ENCODE measurements at places on chromosomes 7 and 10.

DNA sequence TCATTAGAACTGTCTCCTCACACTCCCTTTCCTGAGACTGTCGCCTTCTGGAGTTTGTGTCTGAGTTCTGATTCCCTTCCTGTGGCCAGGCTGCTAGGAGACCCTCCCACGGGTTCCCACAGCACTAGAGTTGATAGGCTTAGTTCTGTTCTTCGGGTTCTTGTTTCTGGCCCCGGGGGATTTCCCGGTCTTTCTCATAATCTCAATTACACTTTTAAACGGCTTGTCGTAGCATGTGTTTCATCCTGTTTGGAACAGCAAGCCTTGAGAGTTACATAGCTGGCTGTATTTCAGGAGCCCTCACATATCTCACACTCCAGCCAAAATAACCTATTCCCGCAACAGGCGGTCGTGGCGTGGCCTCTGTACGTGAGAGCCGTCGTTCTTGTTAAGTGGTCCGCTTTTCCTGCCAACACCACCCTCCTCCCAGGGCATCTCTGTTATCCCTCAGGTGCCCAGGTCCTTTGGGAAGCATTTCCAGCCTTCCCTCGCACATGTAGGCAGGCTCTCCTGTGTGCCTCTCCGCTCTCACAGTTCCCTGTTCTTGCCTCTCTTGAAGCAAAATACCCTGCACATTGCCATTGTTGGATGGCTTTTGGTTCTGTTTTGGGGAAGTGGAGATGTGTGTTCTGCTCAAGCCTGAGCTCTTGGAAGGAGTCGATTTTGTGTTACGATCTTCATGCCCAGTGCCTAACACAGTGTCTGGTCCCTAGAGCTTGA is 46.0 kb downstream of the CDC123 start:
- peak; percentile 19 for DNase-seq

DNA sequence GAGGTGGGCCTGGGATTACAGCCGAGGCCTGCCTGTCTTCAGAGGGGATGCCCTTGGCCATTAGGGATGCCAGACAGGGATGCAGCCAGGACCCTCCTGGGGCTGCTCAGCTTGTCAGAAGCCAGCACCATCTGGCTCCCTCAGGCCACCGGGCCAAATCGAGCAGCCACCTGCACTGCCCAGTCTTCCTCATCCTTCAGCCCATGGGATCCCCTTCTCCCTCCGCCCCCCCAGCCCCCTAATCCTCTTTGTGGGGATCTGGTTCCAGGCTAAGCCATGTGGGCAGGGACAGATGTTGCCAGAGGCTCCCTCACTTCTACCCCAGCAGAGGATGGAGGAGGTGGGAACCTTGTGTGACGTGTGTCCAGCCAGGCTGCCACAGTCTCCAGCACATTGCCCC is 137.4 kb upstream of the PPIF start:
- DNase-seq = no peak

DNA sequence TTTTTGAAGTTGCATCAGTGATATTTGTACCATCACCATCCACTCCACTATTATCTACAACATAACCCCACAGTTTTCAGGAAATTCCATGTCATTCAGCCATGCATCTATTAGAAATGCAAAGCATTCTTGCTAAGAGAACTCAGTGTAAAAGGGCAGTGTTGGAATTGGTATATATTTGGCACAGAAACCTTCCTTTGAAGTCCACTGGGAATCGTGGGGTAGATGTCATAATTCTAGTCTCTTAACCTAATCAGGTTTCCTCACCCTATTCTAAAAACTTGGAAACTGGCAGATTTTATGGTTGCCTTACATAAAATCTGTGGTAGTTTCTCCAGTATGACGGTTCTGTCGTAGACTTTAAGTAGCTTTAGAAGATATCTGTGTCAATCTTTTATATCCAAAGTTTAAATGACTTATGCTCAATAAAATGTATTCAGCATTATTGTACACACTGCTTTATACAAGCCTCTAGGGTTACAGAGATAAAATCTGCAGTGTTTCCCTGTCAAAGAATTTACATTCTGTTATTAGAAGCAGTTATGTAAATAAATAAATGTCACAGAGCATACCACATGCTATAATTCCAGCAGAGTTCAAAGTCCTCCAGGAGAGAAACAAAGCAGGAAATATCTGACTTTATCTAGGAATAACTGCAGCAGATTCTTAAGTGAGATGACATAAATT is 704.4 kb upstream of the CELF2 start:
- DNase-seq = no peak

DNA sequence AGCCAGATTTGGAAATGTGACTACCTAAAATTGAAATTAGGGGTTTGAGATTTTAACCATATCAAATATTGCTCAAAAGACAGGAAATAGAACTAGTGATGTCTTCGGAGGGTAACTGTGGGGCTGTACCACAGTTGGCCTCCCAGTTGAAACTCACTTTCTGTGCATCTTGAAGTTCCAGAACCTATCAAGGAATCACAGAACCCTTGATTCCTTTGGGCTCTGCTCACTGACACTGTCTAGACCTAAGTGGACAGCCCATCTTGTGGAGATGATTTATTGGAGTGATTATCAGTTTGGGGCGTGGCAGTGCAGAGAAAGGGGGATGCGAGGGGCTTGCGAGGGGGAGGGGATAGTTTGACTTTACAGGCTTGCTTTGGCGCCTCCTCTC is 134.2 kb upstream of the GJD4 start:
- DNase-seq = no peak

GRCh38 chr7:155802906-155803417 is 9.3 kb downstream of the SHH start:
- DNase-seq = no peak

GRCh38 chr7:101173752-101174244 is 6.3 kb downstream of the NAT16 start:
- peak; percentile 82 for DNase-seq

DNA sequence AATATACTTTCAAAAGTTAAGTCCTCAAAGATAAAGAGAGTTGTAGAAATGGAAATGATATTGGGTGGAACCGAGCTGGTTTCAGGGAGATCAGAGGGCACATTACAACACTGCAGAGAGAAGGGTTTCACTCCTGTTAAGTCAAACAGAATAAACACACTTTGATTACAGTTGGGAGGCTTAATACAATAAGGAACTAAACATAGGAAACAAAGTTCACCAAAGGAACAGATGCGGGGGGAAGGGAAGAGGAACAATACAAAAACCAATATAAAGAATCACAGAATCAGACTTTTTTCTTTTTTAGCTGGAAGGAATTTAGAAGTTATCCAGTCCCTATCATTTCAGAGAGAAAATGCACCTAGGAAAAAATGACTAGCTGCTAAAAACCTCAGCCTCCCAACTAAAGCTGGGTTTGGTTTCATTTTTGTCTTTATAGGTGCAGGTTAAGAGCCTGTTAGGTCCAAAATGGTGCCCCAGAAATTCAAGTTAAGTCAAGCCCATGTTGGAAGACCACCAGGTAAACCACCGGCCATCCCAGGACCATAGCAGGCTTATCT is 81.9 kb downstream of the DNMBP start:
- no peak for DNase-seq

DNA sequence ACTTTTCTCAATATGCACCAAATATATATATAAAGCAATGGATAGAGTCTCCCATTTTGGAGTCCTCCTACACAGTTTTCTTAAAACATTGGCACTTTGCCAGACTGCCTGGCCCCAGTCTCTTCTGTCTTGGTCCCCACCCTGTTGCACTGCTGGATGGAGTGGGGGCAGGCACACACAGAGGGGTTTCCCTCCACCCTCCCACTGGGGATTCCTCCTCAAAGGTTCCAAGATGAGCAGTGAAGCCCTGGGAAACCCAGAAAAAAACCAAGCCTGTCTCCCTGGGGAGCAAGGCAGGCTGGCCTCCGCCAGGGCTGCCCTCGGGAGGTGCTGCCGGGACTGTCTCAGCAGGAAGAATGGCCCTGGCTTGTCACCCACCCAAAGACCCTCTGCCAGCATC is 68.0 kb downstream of the SH3PXD2A start:
- DNase-seq = no peak

DNA sequence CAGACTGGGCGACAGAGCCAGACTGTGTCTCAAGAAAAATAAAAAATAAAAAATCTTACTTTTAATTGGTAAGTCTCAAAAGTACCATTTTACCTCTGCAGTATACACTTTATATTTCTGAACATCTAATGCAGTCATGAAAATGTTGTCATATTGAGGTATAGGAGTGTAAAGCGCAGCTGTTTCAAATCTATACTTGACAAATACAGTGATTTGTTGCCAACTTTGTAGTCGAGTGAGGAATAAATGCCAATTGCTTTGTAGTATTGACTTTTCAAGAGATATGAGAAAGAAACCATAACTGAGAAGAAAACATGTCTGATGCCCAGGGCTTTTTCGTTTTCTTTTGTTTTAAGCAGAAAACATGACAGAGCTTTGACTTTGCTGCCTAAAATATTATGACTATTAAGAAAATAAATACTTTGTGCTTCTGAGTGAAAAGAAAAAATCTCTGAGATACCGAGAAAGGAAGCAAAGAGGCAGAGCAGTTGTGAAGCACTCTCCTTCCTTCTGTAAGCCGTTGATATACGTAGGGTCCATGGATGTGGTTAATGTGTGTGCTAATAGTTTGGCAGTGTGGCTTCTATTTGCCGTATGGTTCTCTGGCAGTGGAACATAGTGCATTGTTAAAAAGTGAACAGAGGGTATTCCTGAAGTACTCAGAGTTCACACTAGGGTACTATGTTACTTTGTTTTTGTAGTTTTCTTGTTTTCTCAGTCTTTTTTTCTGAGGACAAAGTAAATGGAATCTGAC is 38.2 kb downstream of the AVL9 start:
- DNase-seq = no peak

GRCh38 chr10:119455609-119456434 is 86.7 kb downstream of the RGS10 start:
- DNase-seq = no peak

GRCh38 chr7:5526100-5526905 is 102.7 kb upstream of the TNRC18 start:
- DNase-seq = peak; percentile 46

DNA sequence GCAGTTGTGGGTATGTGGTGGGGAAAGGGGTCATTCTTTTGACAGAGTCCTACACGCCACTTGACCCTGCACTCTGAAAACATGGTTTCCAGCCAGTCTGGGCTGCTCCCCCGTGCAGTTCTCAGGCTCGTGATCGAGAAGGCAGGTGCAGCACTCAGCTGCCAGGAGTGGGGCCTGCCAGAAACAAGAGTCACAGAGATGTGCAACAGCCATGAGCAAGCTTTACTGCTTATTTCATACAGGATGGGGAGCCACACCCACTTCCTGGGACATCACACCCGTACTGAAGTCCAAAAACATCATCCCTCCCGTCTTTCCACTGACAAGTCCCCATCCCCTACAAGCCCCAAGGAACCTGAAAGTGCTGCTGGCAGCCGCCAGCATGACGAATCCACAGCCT is 9.3 kb downstream of the ATG9B start:
- peak; percentile 61 for DNase-seq

DNA sequence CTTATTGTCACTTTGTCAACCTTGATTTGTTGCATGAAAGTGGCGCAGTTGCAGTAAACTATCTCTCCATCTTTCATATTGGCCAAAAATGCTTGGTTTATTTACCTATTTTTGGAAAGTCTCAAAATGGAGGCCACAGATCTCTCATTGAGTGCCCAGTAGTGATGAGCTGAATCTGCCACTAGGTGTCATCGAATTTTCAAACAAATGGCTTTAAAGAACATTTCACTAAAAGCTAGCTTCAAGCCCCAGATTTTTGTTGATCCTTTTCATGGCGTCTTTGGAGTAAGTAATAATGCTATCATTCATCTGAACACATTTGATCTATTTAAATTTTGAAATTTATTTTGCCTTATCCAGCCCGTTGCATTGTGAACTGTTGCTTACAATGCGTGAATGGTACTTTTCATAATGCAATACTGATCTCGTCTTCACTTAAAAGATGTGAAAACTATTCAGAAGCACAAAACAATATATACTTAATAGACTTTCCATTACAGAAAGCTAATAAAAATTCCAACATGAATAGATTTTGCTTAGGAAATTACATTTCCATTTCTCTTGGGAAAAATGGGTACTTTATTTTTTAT is 236.2 kb downstream of the DNAJB9 start:
- no peak for DNase-seq

DNA sequence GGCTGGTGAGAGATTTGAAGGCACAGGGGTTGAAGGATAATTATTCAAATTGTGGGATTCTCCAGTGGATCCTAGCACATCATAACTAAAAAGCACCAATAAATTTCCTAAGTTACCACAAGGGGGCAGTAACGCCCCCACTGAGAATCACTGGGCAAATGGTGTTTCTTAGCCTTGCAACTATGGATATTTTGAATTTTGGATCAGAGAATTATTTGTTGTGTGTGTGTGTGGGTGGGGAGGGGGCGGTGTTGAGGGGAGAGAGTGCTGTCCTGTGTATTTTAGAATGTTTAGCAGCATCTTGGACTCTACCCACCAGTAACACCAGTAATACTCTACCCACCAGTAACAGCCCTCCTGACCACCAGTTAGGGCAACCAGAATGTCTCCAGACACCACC is 63.3 kb upstream of the PRKG1 start:
- DNase-seq = no peak

GRCh38 chr10:128060341-128061250 is 65.6 kb downstream of the MKI67 start:
- DNase-seq = no peak

DNA sequence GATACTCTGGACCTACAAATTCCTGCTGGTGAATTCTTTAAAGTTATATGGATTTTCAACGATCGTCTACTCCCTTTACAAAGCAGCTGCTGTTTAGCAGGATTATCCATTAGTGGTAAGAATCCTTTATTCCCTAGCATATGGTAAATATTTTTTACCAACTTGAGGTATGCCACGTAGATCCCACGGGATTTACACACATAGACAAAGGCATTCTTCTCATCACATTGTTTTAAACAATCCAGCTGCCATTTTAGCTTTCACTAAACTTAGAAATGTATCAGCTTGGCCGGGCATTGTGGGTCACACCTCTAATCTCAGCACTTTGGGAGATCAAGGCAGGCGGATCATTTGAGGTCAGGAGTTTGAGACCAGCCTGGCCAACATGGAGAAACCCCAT is 148.0 kb upstream of the SH2B2 start:
- no peak for DNase-seq

DNA sequence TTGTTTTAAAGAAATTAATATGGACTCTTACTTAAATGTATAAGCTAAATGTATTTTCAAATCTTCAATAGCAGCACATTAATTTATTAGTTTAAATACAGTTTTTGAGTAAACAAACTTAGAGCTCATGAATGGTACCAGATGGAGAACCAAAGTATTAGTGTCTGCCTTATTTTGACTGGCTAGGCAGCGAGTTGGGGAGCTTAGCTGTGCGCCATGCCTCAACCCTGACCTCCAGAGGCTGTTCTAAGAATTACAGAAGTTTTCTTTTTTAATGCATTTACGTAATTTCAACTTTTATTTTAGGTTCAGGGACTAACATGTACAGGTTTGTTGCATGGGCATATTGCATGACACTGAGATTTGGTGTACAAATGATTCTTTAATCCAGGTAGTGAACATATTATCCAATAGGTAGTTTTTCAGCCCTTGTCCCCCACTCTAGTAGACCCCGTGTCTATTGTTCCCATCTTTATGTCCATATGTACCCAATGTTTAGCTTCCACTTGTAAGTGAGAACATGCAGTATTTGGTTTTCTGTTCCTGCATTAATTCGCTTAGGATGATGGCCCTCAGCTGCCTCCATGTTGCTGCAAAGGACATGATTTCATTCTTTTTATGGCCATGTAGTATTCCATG is 166.8 kb downstream of the IQUB start:
- DNase-seq = no peak

Measured in activated CD4-positive, alpha-beta memory T cell treated with anti-CD3 and anti-CD28 coated beads, Interleukin-2, amount 10 ng/mL, durations not matched to agents 7 days and 5 days (primary cell).